ENCODE measurements at places on chromosomes 13 and 19.

DNA sequence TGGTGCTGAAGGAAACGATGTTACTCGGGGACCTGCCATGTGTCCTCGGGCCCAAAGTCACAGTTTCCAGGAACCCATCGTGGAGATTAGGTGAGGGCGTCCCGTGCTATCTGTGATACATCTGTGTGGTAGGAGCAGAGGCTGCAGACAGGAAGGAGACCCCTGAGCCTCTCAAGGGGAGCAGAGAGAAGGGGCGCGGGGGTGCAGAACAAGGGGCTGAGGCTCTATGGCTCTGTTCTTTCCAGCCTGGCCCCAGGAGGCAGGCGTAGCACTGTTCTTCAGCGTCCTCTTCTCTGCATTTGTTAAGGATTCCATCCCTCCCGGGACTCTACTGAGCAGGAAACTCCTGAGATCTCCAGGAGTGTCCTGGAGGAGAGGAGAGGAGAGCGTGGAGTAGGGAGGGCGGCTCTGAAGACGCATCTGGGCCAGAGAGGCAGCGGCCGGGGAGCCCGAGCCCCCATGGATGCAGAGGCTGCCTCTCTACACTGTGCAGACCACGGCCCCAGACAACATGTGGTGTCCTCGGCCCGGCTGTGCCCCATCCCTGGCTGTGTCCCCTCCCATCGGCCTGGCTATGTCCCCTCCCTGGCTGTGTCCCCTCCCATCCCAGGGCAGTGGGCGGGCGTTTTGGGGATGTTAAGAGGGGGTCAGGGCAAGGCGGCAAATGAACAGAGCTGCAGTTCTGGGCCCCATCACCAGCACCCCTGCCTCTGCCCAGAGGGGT, 118.0 kb downstream of the ATP11A start:
- H3K27me3 ChIP-seq: no peaks in the 10 kb centered on the region
- H3K4me3 ChIP-seq: no peak overlapping the region
- no peaks in the 10 kb centered on the region for H3K4me1 ChIP-seq

GRCh38 chr13:30927595-30927994, 4.9 kb upstream of the TEX26 start:
- no peak overlapping the region for H3K27ac ChIP-seq
- no peaks in the 10 kb centered on the region for H3K4me1 ChIP-seq
- H3K4me3 ChIP-seq: no peak overlapping the region
- peaks cover 6% of the 10 kb centered on the region for H3K27me3 ChIP-seq
- no peak for DNase-seq

DNA sequence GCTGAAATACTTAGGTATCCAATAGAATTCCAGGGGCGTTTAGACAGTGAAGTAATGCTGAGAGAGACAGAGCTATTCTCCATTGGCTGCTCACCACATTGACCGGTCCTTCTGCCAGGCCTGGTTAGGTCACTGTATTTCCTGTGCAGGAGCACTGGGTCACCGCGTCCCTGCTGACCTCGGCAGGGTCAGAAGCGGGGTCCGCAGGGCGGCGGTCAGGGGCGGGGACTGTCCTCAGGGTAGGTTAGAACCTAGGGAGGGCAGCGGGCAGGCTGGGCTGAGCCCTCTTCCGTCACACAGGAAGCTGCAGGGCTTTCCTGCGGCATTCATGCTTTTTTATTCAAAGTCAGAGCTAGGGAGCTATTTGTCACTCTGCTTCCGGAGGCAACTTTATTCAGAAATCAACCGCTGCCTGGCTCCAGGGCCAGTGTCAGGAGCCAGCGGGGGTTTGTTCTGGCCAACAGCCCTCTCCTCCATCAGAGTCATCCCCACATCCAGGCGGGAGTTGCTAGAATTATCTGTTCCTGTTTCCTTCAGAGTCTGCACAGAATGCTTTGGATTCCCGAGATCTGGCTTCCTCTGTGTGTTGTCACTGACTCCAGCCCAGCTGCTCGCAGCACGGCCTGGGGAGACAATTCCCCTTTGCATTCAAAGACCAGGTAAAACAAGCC, 81.2 kb upstream of the WASF3 start:
- no peaks in the 10 kb centered on the region for H3K36me3 ChIP-seq
- H3K4me3 ChIP-seq: no peak overlapping the region
- peaks cover 2% of the 10 kb centered on the region for H3K27me3 ChIP-seq
- no peaks in the 10 kb centered on the region for H3K4me1 ChIP-seq
- H3K27ac ChIP-seq: peak overlapping the region; percentile 29
- DNase-seq: peak; percentile 12

DNA sequence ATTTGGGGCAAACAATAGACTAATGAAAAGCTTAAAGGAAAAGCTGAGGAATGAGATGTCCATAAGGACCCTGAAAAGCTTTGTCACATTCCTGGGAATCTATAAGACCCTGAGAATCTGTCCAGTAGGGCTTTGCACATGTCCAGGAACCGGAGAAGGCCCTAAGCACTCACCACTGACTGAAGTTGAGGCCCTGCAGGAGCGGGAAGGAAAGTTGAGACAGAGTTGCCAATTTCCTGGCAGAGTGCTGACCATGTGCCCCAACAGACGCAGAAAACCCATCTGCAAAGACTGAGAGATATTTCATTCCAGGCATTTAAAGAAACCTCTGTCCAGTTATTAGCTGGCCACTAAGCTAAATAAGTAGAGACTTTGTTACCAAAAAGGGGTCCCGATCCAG, 890.5 kb downstream of the UQCRFS1 start:
- DNase-seq: no peak
- no peaks in the 10 kb centered on the region for H3K4me1 ChIP-seq
- H3K27me3 ChIP-seq: no peaks in the 10 kb centered on the region
- H3K4me3 ChIP-seq: no peak overlapping the region
- no peak overlapping the region for H3K27ac ChIP-seq

- H3K4me1 ChIP-seq: no peaks in the 10 kb centered on the region
- no peak overlapping the region for H3K27ac ChIP-seq
- H3K36me3 ChIP-seq: no peaks in the 10 kb centered on the region
- DNase-seq: no peak
- H3K27me3 ChIP-seq: no peaks in the 10 kb centered on the region
- H3K4me3 ChIP-seq: no peak overlapping the region
These were observed 42.5 kb downstream of the EDNRB start for GRCh38 chr13:77876176-77876575.

- H3K36me3 ChIP-seq: peaks cover 2% of the 10 kb centered on the region
- H3K27ac ChIP-seq: no peak overlapping the region
- no peaks in the 10 kb centered on the region for H3K4me1 ChIP-seq
- no peaks in the 10 kb centered on the region for H3K27me3 ChIP-seq
- DNase-seq: no peak
These were observed 7.1 kb downstream of the DNASE2 start for GRCh38 chr19:12873891-12874745.

GRCh38 chr19:41501854-41502253, 58.9 kb downstream of the ERICH4 start:
- no peak for DNase-seq
- H3K4me3 ChIP-seq: no peak overlapping the region
- no peaks in the 10 kb centered on the region for H3K4me1 ChIP-seq
- no peaks in the 10 kb centered on the region for H3K27me3 ChIP-seq
- no peaks in the 10 kb centered on the region for H3K36me3 ChIP-seq
- H3K27ac ChIP-seq: no peak overlapping the region
